ENCODE measurements at places on chromosomes 3 and 15. TPM values are rescaled to one million over a fixed set of nuclear protein-coding genes. Genes with fewer than 3 reads are reported as not detected.

ZNF609 gene
- 16.9 TPM for total RNA-seq

CHSY1 gene
- 13.3 TPM for total RNA-seq

ZMYND10 gene
- total RNA-seq, result not detected

PEX5L gene
- 0.16 TPM for total RNA-seq

C2CD4A gene
- not detected for total RNA-seq

PODXL2 gene
- total RNA-seq, result 1.4 TPM

SAMMSON gene
- total RNA-seq, result not detected

GABRR3 gene
- not detected for total RNA-seq

CKMT1B gene
- 0.76 TPM for total RNA-seq

Measured in Right ventricle myocardium inferior (tissue), 1 donor.